GM23248 (cell line): ENCODE measurements at places on chromosomes 16 and 17.

GRCh38 chr16:50940275-50940854, 198.5 kb downstream of the CYLD start:
- no peak overlapping the region for H3K4me3 ChIP-seq
- H3K27ac ChIP-seq, result no peak overlapping the region
- DNase-seq, result no peak
- H3K27me3 ChIP-seq, result no peaks in the 10 kb centered on the region

DNA sequence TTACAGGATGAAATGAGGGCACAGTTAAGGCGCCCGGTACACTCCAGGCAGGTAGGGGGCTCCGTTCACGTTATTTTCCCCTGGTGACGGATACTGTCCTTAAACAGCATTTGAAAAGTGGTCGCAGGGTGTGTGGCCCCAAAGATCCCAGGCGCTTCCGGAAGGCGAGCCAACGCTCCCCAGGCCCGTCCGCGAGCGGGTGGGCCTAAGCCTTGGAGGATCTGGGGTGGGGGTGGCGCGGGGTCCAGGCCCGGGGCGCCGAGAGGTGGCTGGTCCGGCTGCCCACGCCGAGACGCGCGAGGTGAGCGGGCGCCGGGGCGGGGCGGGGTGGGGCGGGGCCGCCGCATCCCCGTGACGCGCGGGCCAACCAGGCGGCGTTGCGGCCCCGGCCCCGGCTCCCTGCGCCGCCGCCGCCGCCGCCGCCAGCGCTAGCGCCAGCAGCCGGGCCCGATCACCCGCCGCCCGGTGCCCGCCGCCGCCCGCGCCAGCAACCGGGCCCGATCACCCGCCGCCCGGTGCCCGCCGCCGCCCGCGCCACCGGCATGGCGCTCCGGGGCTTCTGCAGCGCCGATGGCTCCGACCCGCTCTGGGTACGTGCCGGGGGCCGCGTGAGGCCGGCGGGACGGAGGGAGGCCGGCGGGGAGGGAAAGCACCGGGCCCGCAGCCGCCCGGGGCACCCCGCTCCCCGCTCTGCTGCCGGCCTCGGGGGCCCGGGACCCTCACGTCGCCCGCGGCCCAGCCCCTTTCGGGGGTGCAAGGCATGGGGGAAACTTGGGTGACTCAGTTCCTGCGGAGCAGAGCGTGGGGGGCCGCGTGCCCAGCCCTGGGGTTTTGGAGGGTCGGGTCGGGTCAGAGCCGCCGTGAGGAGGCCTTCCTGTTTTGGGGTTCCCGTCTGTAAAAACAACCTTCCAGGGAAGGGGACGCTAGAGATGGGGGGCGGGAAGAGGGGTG, at the start of gene ABCC1:
ABCC1 (plus strand) TSS at position 407 of the 951 bp plus-strand sequence; CDS start at position 543, 136 bp downstream.
- H3K27ac ChIP-seq, result peak within 1 kb of the TSS; percentile 89
- peak; percentile 81 for DNase-seq
- no peaks in the 10 kb centered on the region for H3K36me3 ChIP-seq
- H3K4me1 ChIP-seq, result peaks cover 34% of the 10 kb centered on the region
- peak within 1 kb of the TSS; percentile 76 for H3K4me3 ChIP-seq

GRCh38 chr17:59376506-59376905, 45.1 kb downstream of the YPEL2 start:
- H3K27ac ChIP-seq, result no peak overlapping the region
- H3K4me3 ChIP-seq, result no peak overlapping the region
- H3K27me3 ChIP-seq, result no peaks in the 10 kb centered on the region
- peak; percentile 44 for DNase-seq
- no peaks in the 10 kb centered on the region for H3K36me3 ChIP-seq

DNA sequence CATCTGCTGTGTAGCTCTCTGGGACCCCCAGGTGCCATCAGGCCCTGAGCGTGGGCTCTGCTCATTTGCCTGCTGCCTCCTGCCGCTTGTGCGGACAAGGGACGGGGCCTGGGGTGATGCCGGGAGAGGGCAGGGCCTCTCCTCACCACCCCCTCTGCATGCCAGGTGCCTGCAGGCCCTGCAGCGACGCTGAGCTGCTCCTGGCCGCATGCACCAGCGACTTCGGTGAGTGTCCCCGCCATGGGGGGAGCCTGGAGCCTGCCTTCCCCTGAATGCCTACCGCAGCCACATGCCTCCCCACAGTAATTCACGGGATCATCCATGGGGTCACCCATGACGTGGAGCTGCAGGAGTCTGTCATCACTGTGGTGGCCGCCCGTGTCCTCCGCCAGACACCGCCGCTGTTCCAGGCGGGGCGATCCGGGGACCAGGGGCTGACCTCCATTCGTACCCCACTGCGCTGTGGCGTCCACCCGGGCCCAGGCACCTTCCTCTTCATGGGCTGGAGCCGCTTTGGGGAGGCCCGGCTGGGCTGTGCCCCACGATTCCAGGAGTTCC, 1.9 kb downstream of the METRN start:
- H3K27ac ChIP-seq, result no peak overlapping the region
- H3K4me1 ChIP-seq, result peaks cover 9% of the 10 kb centered on the region; the same call in 1 of the 2 replicates
- no peaks in the 10 kb centered on the region for H3K36me3 ChIP-seq
- DNase-seq, result no peak
- no peaks in the 10 kb centered on the region for H3K27me3 ChIP-seq

GRCh38 chr17:77790143-77790829, 168.2 kb upstream of the TNRC6C start:
- no peaks in the 10 kb centered on the region for H3K4me1 ChIP-seq
- H3K27me3 ChIP-seq, result peaks cover 25% of the 10 kb centered on the region
- no peak overlapping the region for H3K27ac ChIP-seq
- no peak for DNase-seq
- H3K4me3 ChIP-seq, result no peak overlapping the region
- no peaks in the 10 kb centered on the region for H3K36me3 ChIP-seq

GRCh38 chr16:20952139-20952920, 51.8 kb downstream of the LYRM1 start:
- no peak for DNase-seq
- H3K4me1 ChIP-seq, result no peaks in the 10 kb centered on the region
- no peaks in the 10 kb centered on the region for H3K27me3 ChIP-seq
- H3K36me3 ChIP-seq, result no peaks in the 10 kb centered on the region

GRCh38 chr16:22375117-22375962, 921 bp upstream of the CDR2 start:
- no peaks in the 10 kb centered on the region for H3K36me3 ChIP-seq
- H3K4me3 ChIP-seq, result peak overlapping the region; percentile 95
- H3K27me3 ChIP-seq, result no peaks in the 10 kb centered on the region

GRCh38 chr16:84794626-84795025, 25.2 kb upstream of the CRISPLD2 start:
- H3K27me3 ChIP-seq, result no peaks in the 10 kb centered on the region
- no peaks in the 10 kb centered on the region for H3K36me3 ChIP-seq
- no peak overlapping the region for H3K27ac ChIP-seq
- DNase-seq, result no peak
- no peak overlapping the region for H3K4me3 ChIP-seq

DNA sequence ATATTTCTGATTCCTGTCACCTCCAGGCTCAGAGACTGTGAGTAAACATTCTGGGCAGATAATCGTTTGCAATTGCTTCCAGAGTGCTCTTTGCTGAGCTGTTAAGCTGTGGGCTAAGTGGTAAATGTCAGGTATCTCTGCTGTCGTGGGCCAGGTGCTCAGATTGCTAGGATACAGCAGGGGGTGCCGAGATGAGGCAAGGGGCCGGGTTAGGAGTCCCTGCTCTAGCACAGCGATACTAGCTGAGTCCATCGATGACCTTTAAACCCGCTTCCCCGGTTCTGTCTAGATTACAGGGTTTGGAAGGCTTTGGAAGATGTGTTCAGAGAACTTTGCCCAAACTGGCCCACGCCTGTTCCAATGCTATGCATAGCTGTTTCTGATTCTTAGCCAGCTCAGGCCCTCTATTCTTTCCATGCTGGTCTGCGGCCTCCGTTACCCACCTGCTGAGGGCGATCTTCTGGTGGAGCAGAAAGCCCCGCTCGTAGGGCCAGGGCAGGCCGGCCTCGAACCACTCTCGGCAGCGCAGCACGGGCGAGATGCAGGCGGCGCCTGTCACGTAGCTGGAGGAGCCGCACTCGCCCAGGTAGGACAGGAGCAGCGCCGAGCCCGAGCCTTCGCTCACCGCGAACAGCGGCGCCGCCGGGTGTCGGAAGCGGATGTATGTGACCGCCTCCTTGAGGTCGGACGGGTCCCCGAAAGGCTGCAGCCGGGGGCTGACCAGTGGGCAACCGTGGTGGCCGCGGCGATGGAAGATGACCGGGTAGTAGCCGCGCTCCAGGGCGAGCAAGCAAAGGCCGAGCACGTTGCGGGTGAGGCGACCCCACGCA, 979 bp downstream of the ABHD15 start:
- peak; percentile 27 for DNase-seq
- peak overlapping the region; percentile 91 for H3K4me3 ChIP-seq
- no peak overlapping the region for H3K27ac ChIP-seq
- H3K27me3 ChIP-seq, result no peaks in the 10 kb centered on the region

- no peaks in the 10 kb centered on the region for H3K27me3 ChIP-seq
- no peak overlapping the region; the same call in 1 of the 2 replicates for H3K4me3 ChIP-seq
- H3K27ac ChIP-seq, result peak overlapping the region; percentile 28
Measured at GRCh38 chr16:83615141-83615952, 192.4 kb upstream of the HSBP1 start.

DNA sequence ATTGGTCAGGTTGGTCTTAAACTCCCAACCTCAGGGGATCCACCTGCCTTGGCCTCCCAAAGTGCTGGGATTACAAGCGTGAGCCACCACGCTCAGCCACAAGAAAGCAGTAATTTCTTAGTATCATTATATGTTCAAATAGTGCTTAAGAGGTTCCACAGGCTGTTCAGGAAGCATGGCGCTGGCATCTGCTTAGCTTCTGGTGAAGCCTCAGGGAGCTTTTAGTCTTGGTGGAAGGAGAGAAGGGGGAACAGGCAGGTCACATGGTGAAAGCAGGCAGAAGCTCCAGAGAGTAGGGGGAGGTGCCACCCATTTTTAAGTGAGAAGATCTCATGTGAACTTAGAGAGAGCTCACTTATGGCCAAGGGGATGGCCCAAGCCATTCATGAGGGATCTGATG, 3.7 kb upstream of the SEC14L1 start:
- no peak overlapping the region for H3K4me3 ChIP-seq
- peaks cover 30% of the 10 kb centered on the region for H3K4me1 ChIP-seq
- no peak overlapping the region for H3K27ac ChIP-seq
- H3K36me3 ChIP-seq, result no peaks in the 10 kb centered on the region
- no peaks in the 10 kb centered on the region for H3K27me3 ChIP-seq
- DNase-seq, result no peak

DNA sequence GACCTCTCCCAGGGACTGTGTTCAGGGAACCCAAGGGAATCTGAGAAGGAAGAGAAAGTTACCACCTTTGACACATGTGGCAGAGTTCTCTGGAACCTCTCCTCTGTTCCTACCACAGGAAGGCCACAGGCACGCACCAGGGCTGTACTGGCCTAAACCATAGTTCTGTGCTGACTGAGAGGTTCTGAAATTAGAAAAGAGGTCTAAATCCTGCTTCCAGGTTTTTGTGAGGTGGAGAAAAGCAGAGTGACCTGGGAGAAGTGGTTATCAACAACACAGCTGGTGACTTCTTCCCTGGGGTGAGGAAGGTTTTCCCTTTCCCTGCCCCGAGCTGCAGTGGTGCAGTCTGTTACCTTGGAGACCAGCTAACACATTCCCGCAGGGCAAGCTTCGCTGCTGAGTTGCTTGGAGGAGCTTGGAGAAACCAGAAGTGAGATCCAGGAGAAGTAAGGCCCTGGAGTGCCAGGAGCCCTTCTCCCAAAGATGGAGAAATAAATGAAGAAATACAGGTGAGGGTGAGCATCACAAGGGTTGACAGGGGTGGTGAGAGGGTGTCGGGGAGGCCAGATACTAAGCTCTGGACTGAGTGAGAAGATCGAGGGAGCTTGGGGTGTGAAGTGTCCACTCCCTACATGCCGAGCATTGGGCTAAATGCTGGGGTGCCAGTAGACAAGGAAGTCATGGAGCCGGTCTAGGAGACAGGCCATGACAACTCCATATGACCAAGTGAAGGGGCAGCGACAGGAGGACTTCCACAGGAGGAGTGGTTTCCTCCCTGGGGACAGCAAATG, at the start of gene VWA3A:
VWA3A (plus strand) TSS at position 399 of the 791 bp plus-strand sequence; CDS start at position 496, 97 bp downstream.
- no peak within 1 kb of the TSS for H3K4me3 ChIP-seq
- peak; percentile 46 for DNase-seq
- H3K36me3 ChIP-seq, result no peaks in the 10 kb centered on the region
- no peak within 1 kb of the TSS for H3K27ac ChIP-seq
